Ammon's horn (tissue), 1 donor: ENCODE measurements at places on chromosomes 6 and 20.

GRCh38 chr6:169411296-169411695 is 157.7 kb upstream of the THBS2 start:
- DNase-seq, result no peak

DNA sequence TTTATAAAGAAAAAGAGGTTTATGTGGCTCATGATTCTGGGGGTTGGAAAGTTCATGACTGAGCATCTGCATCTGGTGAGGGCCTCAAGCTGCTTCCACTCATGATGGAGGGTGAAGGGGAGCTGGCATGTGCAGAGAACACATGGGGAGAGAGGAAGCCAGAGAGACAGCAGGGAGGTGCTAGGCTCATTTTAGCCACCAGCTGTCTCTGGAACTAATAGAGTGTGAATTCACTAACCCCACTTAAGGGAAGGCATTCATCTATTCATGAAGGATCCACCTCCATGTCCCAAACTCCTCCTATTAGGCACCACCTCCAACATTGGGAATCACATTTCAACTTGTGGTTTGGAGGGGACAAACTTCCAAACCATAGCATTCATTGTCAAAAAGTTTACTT is 137.3 kb upstream of the PMEPA1 start:
- no peak for DNase-seq

DNA sequence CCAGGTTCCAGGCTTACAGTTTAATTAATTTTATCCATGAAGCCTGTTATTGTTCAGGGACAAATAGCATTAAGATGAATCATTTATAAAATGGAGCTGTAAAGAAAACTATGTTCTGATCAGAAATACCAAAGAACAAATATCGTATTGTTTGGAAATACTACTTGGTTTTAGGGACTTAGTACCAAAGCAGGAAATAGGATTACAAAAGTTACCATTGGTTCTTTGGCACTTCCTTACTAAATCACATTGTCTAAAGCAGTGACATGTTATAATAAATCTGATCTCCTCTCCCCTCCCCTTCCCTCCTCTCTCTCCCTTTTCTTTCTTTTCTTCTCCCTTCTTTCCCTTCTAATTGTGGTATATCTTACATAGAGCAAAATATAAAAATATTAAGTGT is 29.6 kb downstream of the CRYBG1 start:
- no peak for DNase-seq

- no peak for DNase-seq
These were observed 25.4 kb upstream of the BTN3A2 start for GRCh38 chr6:26339612-26340011.

DNA sequence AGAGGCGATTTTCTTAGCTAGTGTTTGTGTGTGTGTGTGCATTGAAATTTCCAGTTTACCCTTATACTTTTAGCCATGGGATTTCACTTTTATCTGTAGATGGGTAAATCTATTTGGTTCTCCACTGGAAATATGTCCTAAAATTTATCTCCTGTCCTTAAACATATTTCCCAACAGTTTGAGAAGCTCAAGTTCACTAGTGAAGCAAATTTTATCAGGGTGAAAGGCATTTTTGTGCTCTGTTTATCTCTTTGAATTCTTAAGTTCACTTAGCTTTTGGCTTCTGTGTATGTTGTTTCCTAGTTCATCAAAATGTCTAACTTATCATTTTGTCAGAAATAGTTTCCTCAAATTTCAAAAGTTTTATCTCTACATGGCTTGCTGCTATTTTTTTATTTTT is 561.6 kb downstream of the PHF3 start:
- no peak for DNase-seq
